NCI-H187 (cell line): ENCODE measurements at places on chromosomes 3 and 15.

GRCh38 chr3:105916767-105917166 lies 48.0 kb upstream of the CBLB start:
- DNase-seq: no peak

DNA sequence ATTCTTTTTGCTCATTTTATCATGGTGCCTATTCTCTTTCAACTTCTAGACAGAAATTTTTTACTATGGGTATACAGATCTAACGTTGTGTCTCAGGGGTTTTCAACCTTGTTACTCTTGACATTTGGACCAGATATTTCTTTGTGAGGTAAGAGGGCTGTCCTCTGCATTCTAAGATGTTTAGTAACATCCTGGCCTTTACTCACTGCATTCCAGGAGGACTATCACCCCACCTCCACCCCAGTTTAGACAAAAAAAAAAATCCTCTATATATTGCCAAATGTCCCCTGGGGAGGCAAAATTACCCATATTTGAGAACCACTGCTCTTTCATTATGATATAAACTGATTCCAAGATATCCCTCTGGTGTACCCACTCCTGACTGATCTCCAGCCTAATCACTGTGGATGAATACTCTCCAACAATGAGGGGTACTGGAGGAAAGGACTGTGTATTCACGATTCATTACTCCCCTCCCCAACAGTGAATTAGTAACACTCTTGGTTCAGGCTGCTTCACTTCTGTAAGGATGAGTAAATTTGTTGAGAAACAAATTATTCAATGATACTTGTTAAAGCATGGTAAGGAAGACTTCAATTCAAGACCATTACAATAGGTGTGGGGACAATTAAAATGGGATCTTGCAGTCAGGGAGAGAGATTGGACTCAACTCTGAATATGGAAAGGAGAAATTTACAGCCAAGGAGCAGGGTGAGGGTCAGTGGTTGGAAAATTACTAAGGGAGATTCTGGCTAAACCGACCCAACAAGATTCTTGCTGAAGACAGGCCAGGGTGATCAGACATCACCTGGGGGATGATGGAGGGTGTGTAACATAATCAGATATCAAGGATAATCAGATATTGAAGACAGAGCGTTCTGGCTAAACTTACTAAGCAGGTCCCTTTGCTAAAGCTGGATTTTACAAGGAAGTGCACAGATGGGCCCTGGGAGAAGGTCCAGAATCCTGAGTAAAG lies 123.8 kb upstream of the DAZL start:
- DNase-seq: no peak

DNA sequence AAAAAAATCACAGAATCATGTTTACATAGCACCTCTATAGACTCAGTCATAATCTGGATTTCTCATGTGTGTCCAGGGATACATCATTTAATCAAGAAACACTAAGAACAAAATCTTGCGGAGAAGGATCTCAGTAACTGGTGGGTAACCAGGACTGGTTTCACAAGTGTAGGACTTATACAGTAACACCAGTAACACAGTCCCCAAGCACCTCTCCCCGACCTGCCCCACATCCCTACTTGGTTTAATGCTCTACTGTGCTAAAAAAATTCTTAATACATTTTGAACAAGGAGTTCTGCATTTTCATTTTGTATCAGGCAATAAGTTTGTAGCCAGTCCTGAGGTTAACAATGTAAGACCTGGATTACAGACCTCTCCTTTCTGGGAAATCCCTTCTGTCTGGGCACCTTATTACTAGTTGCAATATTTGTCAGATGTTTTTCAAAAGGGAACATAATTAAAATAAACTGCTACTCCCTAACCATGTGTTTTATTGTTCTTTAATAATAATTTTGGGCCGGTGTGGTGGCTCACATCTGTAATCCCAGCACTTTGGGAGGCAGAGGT lies 57.6 kb upstream of the BBX start:
- DNase-seq: no peak

DNA sequence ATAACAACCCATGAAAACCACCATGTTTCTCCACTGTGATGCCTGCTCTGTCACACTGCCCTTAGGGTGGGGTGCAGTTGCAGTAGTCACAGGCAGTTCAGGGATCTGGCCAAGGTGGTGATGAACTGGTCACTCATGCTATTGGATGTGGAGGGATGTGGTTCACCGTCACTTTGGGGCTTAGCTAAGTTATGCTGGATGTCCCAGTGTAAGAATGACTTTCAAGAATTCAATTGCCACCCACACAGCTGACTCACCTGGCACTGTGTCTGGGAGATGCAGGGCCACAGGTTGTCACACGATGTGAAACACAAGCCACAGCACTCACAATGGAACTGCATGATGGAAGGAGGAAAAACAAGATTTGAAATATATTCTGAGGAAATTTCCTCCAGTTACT lies 146.1 kb upstream of the CTNNB1 start:
- DNase-seq: no peak

DNA sequence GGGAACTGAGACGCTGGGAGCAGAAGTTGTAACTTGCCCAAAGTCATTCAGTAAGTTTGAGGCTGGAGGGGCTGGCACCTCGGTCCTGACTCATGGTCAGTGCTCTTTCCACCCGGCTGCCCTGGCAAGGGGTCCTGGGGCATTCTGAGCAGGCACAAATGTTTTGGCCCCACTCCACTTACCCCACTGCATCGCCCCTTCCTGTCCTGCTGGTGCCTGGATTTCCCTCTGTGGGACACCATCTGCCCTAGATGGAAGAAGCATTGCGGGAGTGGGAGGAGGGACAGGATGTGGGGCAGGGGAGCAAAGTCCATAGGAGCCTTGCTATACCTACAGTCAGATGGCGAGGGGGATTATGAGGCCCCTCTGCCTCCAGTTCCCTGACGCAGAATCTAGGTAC lies 4.5 kb downstream of the CORO2B start:
- no peak for DNase-seq

DNA sequence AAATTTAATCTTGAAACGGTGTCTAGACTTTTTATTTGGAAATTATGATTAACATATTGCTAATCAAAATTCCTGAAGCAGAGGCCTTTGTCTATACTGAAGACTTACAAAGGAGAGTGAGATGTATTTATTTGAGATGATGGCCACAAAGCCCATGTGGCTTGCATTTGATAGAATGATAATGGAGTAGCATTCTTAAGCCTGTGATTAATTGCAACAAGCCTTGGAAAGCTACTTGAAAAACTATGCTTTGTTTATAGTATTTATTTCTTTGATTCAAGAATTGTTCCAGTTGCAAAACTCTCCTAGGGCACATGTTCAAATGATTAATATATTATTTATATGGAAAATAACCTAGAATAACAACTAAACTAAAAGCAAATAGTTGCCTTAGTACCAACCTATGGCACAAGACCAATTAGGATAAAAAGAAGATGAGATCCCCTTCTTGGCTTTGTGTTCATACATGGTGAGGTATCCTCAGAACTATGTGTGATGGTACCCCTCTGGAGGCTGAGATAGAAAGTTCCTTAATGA lies 244.1 kb upstream of the TBL1XR1 start:
- DNase-seq: no peak

DNA sequence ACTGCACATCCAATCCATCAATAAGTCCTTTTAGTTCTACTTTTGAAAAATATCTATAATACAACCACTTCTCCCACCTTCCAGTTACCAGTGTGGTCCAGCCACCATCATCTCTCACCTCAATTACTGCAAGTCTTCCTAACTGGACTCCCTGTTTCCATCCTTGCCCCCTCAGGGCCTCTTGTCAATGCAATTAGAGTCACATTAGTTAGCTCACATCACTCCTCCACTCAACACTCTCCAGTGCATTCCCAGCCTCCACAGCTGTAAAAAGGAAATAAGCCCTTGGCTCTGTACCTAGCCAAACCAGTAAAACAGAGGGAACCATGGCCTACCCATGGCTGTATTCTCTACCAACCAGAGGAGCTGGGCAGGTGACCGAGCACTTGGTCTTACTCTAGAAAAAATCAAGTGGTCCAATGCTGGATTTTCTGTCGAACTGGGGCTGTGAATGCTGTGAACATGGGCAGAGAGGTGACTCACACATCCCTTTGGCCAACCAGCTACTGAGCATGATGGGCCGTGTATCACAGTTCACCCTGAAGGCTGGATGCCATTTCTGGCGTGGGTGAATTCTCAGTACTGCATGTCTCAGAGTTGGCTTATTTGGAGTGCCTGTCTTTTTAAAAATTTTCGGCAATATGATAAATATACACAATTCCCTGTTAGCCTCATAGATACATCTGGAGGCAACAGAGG lies 62.5 kb upstream of the C15orf61 start:
- no peak for DNase-seq

DNA sequence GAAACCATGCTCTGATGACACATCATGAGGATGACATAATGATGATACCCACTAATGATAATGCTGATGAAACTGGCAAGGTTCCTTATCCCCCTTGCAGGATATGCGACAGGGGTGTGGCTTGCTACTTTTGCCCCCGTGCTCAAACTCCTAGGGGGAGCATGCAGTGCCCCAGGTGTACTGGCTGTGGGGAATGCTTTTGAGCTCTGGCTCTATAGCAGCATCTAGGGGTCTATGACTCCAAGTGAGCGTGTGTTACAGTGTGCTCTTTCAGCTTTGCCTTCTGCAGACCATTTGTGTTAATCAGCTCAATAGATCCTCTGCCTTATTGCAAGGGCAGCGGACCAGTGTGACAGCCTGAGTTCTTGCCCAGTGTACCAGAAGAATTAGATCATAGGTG lies 1239.5 kb downstream of the SI start:
- no peak for DNase-seq

DNA sequence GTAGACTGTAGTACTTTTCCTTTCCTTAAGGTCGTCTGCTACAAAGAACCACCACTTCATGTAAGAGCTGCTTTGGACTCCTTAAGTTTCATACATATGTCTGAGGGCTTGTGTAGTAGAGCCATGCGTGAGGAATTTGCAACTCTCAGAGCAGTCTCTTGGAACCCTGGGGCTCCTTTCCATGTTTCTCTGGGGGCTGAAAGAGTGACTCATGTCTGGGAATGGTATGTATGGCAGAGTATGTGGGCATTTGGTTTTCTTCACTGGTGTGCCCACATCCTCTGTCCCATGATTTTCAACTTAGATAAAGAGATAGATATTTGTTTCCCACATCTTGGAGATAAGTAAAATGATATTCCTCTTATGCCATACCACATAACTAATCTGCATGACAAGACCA lies 20.6 kb upstream of the RBM5 start:
- DNase-seq: no peak

DNA sequence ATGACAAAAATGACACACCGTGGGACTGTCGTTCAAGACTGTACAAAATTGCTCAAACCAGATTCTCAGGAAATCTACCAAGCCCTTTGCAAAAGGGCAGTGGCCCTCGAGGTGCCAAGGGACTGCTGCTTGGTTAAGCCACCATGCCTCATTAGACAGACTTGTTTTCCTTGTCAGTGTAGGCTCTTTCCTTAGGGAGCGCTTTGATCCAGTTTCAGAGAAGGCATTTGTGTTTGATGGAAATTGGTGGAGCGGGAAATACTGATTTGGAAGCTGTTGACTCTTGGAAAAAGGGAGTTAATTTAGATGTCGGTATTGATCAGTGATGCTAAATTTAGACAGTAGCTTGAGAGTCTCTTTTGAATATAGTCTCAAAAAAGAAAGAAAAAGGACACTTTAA lies 304.3 kb upstream of the UMPS start:
- DNase-seq: no peak
